Choroid plexus epithelial cell (primary cell): ENCODE measurements at places on chromosomes 7 and 10.

GRCh38 chr10:58384999-58385783, at the start of gene TFAM:
Gene TFAM, plus strand, starts transcription at chr10:58385410. Its CDS starts 138 bp downstream, at chr10:58385548.
- peak; percentile 96 for DNase-seq

DNA sequence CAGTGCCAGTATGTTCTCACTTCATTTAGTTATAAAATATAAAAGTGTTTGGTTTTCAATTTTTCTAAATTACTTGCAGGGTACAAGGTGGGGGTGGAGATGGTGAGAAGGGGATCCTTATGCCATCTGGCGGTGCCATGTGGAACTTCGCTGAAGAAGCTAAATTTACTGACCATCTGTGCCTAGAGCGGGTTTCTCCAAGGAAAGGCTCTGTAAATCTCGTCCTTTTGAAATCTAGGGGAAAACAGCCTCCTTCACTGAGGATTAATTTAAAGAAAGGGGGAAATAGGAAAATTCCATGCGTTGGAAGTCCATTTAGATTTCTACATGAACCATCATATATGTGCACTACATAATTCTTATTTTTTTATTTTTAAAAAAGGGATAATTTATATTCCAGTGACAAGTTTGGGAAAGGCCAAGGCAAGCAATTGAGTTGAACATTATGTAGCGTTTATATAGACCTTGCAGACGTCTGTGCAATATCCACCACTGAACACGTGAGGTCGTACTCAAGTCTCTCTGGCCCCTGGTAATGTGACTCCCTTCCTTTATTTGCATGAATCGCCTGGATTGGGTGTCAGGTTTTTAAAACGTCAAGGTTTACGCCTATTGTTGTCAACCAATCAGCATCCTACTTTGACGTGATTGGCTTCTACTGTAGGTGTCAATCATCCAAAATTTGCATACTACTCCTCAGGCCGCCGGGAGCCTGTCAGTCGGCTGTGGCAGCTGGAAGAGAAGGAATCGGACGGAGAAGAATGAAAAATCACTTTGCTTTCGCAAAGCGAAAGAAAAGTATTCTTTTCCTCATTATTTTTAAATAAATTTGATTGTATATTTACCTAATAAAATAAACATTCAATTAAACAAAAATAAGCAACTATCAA, 297.1 kb upstream of the NFE2L3 start:
- DNase-seq = peak; percentile 100

- DNase-seq = no peak
Measured at GRCh38 chr7:26485367-26485934, 193.8 kb downstream of the SNX10 start.

DNA sequence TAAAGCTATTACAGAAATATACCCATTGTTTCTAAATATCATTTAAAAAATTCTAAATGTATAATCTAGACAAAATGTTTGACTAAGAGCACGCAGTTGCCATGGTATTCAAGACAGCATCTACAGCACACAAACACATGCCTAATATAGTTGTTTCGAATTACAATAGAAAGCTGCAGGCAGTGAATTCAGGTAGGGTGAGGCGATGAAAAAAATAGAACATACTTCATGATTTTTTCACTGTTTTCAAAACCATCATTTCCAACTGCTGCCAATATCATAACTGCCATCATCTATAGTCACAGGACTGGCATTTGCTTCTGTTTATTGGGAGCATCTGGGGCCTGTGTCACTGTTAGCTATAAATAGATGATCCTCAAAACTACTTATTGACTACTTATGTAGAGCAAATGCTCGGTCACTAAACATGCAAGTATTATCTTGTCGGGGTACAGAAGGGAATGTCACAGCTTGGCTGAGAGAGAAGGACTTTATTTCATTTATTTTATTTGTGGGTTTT, 34.4 kb upstream of the OTUD1 start:
- no peak for DNase-seq

DNA sequence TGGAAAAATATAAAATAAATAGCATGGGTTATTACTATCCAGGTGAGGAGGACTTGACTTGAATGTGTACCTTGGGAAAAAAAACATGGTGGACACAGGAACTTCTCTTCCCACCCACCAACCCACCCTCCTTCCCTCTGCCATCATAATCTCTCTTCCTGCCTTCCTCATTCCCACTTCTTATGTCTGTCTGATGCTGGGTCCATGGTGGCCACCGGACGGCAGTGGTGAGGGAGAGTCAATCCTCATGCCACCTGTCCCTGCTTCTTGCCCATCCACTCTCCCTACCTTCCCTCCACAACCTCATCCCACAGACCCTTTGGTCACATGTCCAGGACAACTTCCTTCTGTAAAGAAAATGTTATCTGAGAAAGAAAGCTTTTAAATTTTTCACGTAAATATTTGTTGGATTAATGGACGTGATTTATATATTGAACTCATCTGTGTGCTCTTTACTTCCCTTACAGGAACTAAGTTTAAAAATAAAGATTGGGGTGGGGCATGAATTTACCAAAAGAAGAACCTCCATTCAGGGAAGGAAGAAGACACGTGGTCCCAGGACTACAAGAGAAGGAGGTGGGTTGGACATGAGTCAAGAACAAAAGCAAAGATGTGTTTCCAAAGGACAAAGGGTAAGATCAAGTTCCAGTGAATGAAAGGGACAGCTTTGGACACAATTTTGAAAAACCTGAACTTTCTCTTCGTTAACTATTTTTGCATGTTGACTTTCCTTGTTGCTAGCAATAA, 104.5 kb downstream of the PIP4K2A start:
- DNase-seq = no peak

DNA sequence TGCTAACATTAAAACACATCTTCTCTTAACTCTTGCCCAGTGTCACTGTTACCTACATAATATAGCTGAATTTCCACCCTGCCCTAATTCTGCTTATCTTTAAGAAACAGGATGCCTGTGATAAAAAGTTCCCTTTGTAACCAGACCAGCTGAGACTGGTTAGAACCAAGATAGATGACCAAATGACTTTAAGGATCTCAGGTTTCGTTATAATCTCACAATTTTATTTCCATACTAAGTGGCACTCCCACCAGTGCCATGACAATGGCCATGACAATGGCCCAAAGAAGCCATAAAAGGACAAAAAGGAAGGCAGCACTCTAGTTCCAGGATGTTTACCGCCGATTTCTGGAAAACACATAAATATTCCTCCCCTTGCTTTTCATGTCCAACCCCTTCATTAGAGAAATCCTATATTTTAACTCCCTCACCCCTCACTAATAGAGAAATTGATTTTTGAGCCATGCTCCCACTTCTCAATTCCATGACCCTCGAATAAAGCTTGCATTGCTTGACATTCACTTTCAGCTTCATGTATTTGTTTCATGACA, 126.1 kb downstream of the ELAPOR2 start:
- no peak for DNase-seq

DNA sequence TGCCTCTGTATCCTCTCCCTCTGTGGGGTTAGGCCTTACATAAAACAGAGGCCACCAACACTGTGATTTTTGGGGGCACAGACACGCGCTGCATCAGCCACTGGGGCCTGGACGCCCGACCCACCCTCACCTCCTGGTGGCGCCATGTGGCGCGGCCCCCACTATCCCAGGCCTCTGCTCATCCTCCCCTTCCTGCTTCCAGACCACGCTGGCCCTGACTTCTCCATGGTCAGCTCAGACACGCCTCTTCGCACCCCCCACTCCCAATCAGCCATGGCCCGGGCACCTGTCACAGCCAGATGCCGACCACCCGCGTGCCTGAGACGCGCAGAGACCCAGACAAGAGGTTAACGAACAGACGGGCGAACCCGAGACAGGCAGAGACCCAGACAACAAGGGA, 263.9 kb downstream of the ELFN1 start:
- no peak for DNase-seq

GRCh38 chr10:121051171-121051570, 200.0 kb downstream of the WDR11 start:
- DNase-seq = no peak

- no peak for DNase-seq
Measured at GRCh38 chr7:104962781-104963180, 51.2 kb upstream of the KMT2E start.
